SHP77 (cell line): ENCODE measurements at places on chromosomes 5 and 9.

DNA sequence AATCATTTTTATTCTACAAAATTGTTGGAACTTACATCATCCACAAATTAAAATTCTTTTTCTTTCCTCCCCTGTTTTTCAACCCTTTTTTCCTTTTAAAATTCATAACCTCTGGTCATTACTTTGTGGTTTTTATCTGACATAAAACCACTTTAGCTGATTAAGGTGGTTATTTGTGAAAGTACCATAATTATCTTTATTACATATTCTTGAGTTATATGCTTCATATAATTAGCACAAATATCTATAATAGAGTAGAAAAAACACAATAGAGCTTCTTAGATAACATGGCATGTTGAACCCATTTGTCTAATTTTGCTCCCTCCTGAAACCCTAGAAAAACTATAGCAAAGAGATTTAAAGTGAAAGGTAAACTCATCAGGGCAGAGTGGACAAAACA lies 22.9 kb upstream of the PPIC start:
- DNase-seq = no peak

GRCh38 chr5:57538341-57538955 lies 55.8 kb upstream of the ACTBL2 start:
- DNase-seq = no peak

- DNase-seq = peak; percentile 53
Measured at GRCh38 chr5:173643964-173644363, 27.5 kb upstream of the BOD1 start.

DNA sequence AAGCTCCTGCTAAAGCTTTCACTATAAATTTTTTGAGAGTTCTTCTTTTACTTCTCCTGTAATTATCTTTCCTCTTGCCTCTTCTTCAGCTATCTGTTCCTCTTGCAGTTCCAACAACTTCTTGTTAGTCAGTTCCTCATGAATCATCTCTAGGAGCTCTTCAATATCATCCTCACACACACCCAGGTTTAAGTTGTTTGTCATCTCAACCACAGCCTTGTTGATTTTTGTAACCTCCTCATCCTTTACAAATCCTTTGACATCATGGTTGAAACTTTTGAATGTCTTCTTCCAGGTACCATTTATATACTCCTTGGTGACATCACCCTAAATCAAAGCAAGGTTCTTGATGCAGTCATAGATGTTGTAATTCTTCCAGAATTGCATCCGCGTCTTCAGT lies 106.3 kb upstream of the MAMDC2 start:
- no peak for DNase-seq

GRCh38 chr5:20958641-20959040 lies 970.6 kb upstream of the CDH18 start:
- DNase-seq = no peak

DNA sequence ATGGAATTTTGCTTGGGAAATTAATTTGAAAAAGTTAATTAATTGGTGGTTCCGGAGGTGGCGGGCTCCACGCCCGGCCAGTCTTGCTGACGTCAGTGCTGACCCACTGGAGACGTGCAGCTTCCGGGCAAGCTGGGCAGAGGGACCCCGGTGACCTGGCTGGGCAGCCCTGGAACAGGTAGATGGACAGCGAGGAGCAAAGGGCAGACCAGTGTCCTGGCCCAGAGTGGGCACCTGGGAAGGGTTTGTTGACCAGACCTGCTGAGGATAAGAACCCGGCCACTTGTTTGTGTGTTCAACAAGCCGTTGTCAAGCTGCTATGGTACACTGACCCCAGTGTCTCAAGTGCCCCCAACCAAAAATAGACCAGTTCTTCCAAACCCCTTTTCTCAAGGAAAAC lies 17.5 kb downstream of the CXXC5 start:
- no peak for DNase-seq

- no peak for DNase-seq
Measured at GRCh38 chr9:136671646-136672430, 9.1 kb downstream of the EGFL7 start.

DNA sequence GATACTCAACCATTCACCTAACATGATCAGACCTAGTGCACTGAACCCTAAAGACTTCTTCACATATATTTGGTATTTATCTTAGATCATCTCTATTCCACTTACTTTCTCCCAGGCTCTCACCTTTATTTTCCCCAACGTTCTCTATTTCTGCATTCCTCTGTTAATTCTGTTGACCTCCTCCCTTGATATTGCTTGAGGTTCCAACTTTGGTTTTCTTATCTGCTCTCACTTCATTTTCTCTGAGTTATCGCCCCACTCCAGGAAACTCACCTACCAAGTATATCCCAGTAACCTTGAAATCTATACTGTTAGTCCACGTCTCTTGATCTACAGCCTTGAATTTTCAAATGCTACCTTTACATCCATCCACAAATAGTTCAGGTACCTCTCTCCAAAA lies 9.2 kb downstream of the NADK2 start:
- no peak for DNase-seq

- no peak for DNase-seq
Measured at GRCh38 chr9:114769624-114770023, 36.2 kb downstream of the TNFSF15 start.

GRCh38 chr5:6386271-6386670 lies 7.9 kb upstream of the MED10 start:
- DNase-seq = no peak

DNA sequence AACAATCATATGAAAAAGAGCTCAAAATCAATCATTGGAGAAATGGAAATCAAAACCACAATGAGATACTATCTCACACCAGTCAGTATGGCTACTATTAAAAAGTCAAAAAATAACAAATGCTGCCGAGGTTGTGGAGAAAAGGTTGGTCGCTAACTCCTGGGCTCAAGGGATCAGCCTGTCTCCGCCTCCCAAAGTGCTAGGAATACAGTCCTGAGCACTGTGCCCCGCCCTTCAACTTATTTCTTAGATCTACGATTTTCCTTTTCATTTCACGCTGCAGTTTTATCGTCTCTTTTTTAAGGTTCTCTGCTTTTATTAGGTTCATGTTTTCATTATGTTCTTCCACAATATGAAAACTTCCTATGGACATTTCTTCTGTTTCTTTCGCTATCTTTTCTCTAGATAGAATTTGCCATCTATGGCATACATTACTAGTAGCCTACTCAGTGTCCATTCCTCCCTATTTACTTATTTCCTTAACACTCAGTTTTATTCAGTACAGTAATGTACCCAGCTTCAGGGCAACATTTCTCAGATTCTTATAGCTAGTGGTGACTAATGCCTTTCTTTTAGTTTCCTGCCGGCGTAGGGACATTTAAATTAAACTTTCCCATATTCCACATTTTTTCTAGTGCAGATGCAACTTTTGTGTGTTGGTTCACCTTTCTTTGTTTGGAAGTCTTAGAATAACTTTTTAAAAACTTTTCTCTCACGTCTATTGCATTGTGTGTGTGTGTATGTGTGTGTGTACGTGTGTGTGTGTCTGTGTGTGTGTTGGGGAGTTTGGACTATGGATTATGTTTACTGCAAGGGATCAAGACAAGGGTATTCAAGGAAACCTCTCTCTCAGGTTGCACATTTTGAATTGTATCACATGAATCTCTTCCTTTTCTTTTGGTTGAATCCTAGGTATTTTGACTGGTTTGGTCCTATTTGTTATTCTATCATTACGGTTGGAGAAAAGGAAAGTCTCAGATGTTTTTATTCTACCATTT lies 21.6 kb upstream of the FBN2 start:
- no peak for DNase-seq

DNA sequence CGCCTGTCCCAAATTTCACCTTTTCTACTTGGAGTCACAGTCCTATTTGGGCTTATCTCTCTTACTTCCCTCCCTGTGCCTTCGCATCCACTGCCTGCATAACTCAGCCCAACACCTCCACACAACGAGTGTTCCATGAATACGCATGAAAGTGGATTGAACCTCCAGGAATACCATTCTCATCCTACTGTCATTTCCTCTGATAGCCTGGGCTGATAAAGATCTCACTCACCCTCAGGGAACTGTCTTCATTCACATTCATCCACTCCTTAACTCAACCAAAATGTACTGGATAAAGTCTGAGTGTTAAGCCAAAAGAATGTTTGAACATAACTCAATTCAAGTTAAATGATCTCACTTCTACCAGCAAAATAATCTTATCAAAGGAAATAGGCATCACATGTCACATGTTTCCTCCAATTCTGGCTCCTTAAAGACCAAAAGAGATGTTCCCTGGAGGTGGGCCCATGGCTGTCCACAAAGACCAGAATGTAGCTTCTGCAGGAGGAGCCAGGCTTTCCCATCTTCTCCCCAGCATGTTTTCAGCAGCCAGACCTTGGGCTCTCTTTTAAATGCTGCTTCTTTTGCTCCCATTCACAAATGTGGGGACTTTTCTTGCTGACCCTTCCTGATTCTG lies 28.4 kb upstream of the TRIO start:
- no peak for DNase-seq

- DNase-seq = no peak
Measured at GRCh38 chr9:78101247-78101646, 69.6 kb upstream of the GNAQ start.

- no peak for DNase-seq
Measured at GRCh38 chr9:128643519-128644300, 12.9 kb downstream of the DYNC2I2 start.

DNA sequence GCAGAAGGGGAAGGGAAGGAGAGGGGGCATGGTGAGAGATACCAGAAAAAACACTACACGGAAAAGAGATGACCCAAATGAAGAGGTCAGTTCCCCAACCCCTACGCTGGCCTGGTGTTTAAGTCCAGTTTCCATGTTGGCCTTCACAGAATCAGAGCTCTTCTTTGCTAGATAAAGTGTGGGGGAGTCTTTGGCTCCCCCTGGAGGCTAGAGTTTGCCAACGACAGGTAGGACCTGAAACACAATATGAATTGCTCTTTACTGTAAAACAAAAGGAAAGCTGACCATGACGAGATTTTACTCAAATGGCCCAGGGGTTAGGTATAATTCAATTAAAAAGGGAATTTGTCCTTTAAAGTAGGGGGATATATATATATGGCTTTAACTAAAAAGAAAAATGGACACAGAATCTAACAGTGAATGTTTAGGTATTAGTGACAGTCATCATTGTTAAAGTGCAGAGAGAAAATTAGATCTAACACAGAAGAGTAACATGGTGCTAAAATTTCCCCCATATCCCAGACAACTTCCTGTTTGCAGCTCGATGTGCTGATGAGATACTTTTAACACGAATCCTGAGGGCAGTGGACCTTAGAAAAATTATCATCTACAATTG lies 92.0 kb downstream of the SV2C start:
- DNase-seq = peak; percentile 49

- no peak for DNase-seq
Measured at GRCh38 chr9:133140174-133140505, 19.1 kb upstream of the RALGDS start.

- DNase-seq = no peak
Measured at GRCh38 chr9:32867601-32868204, 84.4 kb downstream of the TMEM215 start.

DNA sequence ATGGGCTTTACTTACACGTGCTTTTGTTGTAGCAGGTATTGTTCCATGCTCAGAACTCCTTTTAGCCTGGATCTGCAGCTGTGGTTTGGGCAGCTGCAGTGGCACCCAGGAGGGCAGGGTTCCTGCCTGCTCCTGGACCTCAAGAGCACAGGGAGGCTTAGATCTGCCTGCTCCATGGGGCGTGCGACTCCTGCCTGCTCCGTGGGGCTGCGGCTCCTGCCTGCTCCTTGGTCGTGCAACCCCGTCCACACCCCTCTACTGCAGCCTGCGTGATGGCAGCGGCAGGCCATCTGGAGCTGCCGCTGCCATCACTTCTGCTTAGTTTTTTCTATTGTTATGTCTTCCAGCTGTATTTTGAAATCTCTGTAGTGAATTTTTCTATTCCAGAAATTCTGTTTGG lies 11.7 kb upstream of the UGT3A2 start:
- DNase-seq = no peak

- peak; percentile 48 for DNase-seq
Measured at GRCh38 chr9:137552022-137552768, 516 bp downstream of the MRPL41 start.

DNA sequence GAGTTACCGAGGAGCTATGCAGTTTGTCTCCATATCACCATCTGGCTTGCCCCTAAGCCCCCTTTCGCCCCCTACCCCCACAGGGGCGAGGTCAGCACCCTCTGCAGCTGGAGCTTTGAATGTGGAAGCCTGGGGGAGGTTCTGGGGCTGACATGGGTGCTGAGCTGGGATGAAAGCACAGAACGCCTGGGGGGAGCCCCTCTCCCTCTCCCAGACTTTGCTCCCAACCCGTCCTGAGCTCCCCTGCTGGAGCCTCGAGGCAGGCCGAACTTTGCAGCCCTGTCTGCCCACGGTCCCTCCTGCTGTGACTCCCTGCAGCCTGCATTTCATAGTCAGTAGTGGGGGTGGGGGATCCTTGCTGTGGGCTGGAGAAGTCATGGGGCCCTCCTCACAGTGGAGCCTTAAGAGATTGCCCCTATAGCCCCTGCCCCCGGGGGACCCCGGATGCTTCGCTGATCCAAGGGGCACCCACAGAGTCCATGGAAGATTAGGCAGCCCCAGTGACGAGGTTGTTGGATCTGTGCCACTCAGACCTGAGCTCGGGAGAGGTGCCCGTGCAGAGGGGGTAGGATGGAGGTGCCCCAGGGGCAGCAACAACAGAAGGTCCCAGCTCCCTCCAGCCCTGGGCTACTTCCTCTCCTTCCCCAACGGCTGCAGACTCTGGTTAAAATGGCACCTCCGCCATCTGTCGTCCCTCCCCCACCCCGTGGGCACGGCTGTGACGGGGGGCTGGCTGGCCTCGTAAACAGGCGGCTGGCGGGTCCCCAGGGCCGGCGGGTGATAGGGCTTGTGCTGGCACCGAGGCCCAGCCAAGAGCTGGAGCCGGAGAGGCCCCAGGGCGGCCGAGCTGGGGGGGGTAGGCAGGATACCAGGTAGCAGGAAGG lies 162.0 kb downstream of the C9orf50 start:
- peak; percentile 37 for DNase-seq

DNA sequence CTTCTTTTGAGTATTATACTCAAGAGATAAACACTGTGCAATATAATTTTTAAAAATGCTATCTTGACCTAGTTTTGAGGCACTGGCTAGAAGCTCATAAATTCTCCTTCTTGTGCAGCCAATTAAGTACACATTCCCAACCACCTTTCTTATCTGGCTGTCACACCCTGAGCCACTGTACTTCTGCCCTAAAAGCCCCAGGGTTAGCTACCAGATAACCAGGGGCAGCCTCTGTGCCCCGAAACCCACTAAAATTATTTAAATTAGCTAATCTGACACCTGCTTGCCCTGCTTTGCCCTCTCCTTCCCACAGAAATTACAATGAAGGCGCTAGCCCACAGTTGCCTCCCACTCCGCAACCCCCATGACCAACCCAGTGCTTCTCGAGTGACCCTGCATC lies 597.3 kb upstream of the TYRP1 start:
- DNase-seq = no peak

GRCh38 chr9:129995409-129996160 lies 47.4 kb downstream of the FNBP1 start:
- DNase-seq = no peak

GRCh38 chr5:30100929-30101328 lies 1092.6 kb upstream of the CDH6 start:
- DNase-seq = peak; percentile 87

GRCh38 chr5:107532169-107532878 lies 138.4 kb downstream of the EFNA5 start:
- DNase-seq = no peak
